ENCODE measurements at places on chromosomes 13 and 19. TPM values are rescaled to one million over a fixed set of nuclear protein-coding genes. Genes with fewer than 3 reads are reported as not detected.

GRCh38 chr13:102040812-102041211 lies 361.0 kb downstream of the FGF14 start:
- DNase-seq: no peak

DNA sequence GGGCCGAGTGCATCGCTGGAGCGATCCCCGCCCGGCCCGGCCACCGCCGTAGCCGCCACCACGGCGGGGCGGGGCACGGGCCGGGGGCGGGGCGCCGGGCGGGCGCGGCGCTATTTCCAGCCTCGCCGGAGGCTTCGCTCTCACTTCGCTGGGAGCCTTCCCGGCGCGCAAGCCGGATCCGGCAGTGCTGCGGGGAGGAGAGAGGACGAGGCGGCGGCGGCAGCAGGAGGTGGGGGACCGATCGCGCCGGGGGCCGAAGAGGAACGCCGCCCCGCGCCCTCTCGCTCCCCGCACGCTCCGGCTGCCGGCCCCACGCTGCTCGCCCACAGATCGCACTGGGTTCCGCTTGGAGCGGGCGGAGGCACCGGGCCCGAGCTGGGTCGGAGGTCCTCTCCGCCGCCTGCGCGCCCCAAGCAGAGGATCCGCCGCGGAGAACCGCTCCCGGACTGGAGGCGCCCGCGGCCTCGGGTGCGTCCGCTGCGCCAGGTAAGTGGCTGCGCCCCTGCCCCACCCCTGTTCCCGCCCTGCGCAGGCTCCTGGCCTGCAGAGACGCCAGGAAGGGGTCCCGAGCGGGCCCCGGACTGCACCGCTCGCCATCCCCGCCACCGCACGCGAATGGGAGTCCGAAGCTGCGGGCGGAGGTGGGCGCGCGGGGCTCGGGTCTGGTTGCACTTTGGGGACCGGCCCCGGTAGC lies at the start of gene CHST8:
Gene CHST8, plus strand, starts transcription at position 143 of the 694 bp plus-strand sequence. CDS start 67,309 bp downstream, outside the sequence.
- peak; percentile 53 for DNase-seq

DNA sequence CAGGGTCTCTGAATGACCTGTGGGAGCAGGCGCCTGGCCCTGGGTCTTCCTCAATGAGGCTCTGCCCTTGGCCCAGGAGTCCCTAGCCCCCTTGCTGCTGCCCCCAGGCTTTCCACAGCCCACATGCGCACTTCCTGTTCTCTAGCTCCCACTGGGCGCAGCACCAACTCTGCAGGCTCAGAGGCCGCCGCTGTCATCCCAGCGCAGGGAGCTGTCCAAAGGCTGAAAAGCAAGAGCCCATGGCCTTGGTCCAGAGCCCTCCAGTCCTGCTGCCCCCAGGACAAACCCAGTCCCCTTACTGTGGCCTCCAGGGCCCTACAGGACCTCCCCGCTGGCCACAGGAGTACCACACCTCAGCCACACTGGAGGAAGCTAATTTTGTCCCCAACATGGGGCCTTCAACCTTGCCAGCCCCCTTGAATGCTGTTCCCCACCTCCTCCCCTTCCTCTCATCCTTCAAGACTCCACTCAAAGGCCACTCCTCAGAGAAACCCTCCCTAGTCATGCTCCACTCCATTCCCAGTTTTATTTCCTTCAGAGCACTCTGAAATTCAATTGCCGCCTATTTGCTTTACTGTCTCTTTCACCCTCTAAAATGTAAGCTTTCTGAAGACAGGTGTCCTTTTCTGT lies 8.0 kb upstream of the POU2F2 start:
- DNase-seq: peak; percentile 74

DNA sequence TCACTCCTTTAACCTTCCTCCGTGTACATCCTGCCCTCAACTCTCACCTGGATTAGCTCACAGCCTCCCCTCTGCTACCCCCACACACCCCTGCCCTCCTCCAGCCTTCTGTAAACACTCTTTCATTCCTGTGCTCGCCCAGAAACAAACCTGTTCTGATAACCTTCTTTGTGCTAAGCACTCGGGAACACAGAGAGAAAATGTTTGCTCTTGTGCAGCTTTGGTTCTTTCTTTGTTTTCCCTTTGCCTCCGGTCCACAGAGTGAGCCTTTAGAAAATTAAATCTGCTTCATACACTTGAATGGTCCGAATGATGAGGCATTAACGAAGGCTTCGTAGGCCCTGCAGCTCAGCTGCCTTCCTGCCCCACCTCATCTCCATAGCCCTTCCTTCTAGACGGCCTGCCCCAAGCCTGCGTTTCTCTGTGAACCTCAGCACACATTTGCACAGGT lies 6.6 kb upstream of the ZDHHC20 start:
- DNase-seq: no peak

DNA sequence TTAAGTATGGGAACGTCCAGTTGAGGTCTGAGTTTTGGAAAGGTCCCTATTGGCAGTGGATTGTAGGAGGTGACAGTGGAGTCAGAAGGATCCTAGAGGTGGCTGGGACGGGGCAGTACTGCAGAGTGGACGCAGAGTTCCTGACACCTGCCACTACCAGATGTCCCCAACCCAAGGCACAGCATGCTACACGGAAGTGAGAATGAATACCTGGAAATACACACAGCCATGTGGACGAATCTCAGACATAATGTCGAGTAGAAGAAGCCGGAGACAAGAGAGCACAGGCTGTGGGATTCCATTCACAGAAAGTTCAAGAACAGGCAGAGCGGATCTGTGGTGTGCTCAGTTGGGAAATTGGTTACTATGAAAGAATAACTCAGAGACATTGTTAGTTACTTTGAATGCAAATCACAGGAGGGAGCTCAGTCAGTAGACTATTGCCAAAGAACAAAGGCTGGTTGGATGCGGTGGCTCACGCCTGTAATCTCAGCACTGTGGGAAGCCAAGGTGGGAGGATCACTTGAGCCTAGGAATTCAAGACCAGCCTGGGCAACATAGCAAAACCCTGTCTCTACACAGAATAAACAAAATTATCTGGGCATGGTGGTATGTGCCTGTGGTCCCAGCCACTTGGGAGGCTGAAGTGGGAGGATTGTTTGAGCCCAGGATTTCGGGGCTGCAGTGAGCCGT lies 37.4 kb downstream of the RYR1 start:
- DNase-seq: no peak

DNA sequence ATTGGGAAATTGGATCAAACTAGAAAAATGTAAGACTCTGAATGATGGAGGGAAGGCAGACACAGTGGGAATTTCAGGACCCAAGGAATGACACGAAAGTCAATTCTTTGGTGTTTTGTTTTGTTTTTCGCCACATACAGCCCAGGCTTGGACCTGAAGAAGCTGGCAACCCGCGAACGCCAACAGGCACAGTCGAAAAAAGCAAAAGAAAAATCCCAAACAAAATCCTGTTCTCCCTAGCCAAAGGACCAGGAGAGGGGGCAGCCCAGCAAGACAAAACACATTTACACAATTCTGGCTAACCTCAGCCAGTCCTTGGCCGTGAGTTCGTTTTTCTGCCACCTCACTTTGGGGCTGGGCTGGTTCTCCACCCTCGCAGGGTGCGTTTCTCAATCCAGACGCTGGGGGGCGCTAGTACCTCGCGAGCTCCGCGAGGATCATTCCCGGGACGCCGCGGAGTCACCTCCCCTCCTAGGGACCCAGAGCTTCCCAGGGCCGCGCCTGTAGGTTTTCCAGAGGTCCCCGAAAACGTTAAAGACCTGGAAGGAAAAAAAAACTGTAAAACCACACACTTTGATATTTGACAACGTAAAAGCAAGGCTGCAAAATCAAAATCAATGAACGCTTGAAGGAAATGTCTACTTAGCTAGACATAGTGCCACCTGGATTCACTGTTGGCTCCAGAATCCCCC lies 34.9 kb upstream of the TPM4 start:
- DNase-seq: peak; percentile 87

DNA sequence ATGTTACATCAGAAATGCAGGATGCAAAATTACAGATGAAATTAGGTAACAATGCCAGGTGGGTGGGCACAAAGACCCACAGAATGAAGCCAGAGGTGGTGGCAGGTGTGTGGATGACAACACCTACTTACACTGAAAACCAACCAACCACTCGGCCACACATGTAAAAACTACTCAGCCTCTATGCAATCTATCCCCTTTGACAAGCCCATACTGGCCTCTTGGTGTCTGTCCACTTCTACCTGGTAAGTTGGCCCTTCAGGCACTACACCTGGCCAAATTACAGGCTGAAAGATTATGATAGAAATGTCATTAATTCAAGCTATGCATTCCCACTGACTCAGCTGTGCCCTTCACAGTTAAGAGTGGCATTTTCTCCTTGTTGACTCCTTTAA lies 50.0 kb downstream of the BRD4 start:
- DNase-seq: no peak

DNA sequence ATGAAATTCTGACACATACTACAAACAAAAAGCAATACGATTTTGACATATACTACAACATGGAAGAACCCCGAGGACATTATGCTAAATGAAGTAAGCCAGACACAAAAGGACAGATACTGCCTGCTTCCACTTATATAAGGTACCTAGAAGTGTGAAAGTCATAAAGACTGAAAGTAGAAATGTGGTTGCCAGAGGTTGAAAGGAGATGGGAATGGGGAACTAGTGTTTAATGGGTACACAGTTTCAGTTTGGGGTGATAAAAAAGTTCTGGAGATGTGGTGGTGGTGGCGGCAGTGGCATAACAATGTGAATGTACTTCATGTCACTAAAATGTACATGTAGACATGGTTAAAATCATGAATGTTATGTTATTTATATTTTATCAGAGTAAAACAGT lies 12.1 kb upstream of the NDFIP2 start:
- DNase-seq: no peak

- no peak for DNase-seq
Measured at GRCh38 chr13:101393140-101393539, 23.2 kb downstream of the NALCN start.

DNA sequence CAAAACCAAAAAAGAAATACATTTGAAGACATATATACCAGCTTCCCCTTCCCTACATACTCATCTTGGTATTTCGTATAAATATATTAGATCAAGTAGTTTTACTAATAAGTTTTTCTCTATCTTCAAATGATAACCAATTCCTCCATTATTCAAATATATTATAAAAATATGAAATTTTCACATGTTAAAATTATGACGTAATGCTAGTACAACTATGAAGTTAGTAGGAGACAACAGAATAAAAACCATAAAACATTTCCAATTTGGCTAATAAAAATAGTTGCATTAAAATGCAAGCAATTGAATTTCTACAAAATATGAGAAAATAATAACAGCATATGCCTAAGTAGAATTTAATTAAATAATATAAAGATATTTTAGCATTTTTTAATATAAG lies 501.8 kb upstream of the SLITRK5 start:
- DNase-seq: no peak

GRCh38 chr19:46611776-46612175 lies 10.6 kb downstream of the CALM3 start:
- no peak for DNase-seq

DNA sequence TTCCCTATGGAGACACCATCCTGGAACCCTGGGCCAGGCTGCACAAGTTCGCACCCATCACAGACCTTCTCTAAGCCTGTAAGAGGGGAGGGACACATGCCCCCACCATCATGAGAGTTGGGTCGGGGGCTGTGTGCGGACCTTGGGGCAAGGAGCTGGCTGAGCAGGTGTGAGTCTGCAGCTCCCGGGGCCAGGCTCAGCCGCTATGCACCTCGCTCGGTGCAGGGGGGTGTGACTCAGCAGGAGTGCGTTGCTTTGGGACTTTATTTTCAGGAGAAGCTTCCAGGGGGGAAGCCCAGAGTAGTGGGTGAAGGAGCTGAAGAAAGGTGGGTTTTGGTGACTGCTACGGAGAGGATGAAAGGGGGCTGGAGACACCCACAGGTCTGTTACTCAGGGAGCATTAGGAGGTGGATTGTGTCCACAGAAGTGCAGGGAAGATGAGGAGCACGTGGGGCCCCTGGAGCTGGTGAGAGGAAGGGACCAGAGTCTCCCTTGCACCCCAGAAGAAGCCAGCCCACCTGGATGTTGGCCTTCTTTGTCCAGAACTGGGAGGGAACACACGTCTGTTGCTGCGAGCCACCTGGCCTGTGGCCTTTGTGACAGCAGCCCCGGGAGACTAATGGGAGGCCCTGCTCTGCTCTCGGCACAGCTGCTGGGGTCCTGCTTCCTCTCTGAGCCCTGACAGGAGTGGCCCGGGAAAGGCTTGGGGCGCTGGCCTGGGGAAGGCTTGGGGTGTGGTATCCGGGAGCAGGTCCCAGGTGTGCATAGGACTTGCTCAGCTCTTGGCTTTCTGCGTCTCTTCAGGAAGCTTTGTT lies 162.6 kb downstream of the TEX29 start:
- DNase-seq: peak; percentile 3

- DNase-seq: peak; percentile 88
Measured at GRCh38 chr13:78603240-78603957, at the start of gene POU4F1. Gene POU4F1 (minus strand): TSS chr13:78603552. CDS start chr13:78603326, 226 bp downstream.

GRCh38 chr19:33830264-33830663 lies 33.6 kb downstream of the KCTD15 start:
- no peak for DNase-seq

DNA sequence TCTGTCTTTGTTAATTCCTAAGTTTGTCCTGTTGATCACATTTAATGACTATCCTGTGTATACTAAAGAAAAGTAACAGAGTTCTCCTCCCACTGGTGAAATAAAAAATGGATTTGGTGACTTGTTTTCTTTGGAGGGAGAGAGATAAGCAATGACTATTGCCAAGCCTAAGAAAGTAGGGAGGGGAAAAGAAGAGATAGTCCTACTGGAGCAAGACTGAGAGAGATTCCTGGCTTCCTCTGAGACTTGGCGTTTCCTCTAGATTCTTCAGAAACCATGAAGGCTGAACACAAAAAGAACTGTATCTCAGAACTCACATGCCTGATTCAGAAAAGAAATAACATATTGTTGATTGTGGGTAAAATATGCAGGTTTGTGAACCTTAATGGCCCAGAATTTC lies 406.5 kb downstream of the FOXO1 start:
- DNase-seq: peak; percentile 36

DNA sequence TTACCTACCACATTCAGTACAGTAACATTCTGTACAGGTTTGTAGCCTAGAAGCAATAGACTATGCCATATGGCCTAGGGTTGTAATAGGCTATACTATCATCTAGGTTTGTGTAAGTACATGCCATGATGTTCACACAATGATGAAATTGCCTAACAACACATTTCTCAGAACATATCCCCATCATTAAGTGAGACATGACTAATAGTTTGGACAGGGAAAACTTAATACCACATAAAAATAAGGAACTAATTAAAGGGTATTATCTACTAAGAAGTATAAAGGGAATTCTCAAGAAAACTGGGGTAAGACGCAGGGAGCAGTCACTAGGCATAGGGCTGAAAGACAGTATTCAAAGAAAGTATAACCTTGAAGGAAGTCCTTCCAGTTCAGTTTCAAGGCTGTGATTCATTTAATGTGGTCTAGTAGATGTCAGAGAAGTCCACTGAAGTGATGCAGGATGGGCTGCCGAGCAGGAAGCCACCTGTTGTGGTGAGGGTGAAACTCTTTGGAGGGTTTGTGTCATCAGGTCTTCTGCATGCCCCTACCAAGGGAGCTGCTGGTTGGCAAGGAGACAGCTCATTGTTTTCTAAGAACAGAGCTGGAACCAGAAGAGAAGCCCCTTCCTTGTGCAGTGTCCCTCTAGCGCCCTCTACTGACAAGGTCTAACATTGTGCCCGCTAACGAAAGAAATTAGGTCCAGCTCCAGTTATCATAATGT lies 122.9 kb downstream of the OLFM4 start:
- peak; percentile 81 for DNase-seq

- no peak for DNase-seq
Measured at GRCh38 chr13:56907766-56908165, 233.0 kb upstream of the PRR20A start.

The SLC10A2 gene
- total RNA-seq: not detected

The PCDH9 gene
- total RNA-seq: 3.5 TPM

The OR2Z1 gene
- total RNA-seq: not detected

The APOC1 gene
- 43.9 TPM for total RNA-seq

The TSKS gene
- total RNA-seq: 101 TPM

The CACNG8 gene
- total RNA-seq: 0.94 TPM
